ENCODE measurements at places on chromosomes 3 and 15. TPM values are rescaled to one million over a fixed set of nuclear protein-coding genes. Genes with fewer than 3 reads are reported as not detected.
A peak's percentile ranks its signal among the peaks of the same experiment; 100 is the strongest.

MUSTN1 gene
- 0.72 TPM for total RNA-seq

INSYN1 gene
- total RNA-seq, result 2.5 TPM

SPINK8 gene
- total RNA-seq, result not detected

DNA sequence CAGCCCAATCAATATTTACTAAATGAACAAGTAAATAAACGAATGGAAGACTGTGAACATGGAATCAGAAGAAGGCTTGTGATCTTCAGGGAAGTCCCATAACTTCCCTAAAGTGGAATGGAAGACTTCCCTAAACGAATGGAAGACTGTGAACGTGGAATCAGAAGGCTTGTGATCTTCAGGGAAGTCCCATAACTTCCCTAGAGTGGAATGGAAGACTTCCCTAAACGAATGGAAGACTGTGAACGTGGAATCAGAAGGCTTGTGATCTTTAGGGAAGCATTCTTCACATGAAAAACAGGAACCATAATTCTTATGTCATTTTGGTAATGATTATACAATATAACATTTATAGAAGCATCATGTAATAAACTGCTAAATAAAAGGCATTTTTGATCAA, 38.8 kb downstream of the EOGT start:
- DNase-seq, result no peak

DNA sequence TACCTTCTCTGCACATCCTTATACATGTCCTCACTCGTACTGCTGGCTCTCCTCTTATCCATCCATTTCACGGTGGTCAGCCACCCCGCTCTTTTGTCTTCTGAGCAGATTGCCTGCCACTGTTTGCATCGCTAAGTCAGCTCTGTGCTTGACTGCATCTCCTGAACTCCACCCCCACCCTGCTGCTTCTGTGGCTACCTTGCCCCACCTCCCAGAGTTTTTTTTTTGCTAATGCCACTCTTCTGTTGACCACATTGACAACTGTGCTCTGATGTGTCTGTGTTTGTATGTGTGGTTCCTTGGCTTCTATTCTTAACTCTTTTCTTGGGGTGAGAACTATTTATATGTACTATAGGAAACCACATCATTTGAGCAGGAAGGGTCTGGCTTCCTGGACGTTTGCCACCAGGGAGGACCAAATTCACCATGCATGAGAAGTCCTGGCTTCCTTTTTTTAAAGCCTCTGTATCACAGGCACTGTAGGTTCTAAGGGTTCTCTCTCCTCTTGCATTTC, 12.8 kb upstream of the MTMR10 start:
- DNase-seq, result peak; percentile 56

- DNase-seq, result no peak
Observed at GRCh38 chr3:10502185-10502880, 3.1 kb downstream of the ATP2B2 start.

DNA sequence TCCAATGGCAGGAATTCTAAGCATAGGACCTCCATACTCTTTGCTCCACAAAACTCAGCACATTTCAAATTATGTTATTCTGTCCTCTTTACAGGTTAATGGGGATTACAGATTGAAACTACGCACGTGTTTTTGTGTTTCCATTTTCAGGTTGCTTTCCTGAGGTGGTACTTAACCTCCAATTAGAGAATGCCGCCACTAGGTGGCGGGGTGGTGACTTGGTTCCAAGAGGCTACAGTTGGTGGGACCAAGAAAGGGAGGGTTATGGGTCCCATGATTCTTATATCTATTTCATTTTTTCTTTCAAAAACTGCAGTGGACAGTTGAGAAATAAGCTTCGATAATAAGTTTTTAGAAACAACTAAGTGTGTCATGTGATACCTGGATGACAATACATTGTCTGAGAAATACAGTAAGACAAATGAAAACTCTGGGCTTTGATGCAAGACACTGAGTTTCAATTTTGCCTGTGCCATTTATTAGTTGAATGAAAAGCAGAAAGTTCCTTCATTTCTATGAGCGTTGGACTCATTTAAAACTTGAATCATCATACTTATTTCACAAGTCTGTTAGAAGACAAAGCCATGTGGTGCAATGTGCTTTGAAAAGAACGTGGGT, 539.0 kb downstream of the FGF12 start:
- peak; percentile 66 for DNase-seq

GRCh38 chr3:49901366-49902339, 2.0 kb downstream of the MST1R start:
- no peak for DNase-seq

DNA sequence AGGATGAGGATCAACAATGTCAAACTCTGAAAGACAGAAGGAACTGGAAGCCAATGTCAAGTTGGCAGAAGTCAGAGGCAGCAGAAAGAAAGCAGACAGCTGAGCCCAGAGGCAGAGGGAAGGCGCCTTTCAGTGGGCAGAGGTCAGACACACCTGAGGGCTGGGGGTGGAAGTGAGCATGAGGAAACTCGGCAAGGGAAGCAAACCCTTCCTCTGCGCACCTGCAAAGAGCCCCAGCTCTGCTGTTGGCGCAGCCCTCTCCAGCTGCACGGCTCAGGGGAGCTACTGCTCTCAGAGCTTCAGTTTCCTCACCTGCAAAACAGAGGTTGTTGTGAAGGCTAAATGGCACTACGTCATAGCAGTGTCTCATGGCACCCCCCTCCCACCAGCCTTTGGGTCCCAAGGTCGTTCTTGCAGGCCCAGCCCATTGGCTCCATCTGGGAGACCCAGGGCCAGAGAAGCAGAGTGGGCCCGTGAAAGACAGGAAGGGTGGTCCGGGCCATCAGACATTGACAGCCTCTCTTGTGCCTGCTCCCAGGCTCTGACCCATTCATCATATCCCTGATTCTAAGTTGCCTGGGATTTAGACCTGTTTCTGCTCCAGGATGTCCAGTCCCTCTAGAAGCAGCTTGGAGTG, 53.3 kb upstream of the SLC6A11 start:
- DNase-seq, result no peak

DNA sequence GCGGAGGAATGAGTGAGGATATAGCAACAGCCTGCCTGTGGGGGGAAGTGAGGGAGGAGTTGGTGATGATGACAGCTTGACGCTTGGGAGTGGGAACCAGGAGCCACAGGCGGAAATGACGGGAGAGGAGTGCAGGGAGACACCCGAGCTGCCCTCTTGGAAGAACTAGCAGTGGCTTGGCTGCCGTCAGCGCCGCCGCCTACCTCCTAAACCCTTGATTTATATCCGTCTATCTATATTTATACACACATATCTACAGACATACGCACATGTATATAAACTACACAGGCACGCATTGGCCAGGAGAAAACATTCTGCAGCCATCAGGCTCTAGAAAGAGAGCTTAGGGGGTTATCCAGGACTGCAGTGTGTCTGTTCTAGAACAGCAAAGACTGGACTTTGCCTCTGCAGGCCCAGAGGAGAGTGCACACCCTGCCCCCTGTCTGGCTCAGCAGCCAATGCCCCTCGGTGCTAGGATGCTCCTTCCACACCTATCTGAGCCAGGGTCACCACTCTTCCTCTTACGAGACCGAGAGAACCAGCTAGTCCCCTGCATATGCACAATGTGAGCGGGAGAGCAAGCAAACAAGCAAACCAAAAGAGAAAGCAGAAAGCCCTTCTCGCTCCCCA, 45.3 kb upstream of the MAGEF1 start:
- peak; percentile 69 for DNase-seq

- no peak for DNase-seq
Observed at GRCh38 chr3:5274091-5274490, 86.6 kb downstream of the EDEM1 start.

GRCh38 chr3:151016478-151016795, 43.9 kb upstream of the CLRN1 start:
- no peak for DNase-seq

DNA sequence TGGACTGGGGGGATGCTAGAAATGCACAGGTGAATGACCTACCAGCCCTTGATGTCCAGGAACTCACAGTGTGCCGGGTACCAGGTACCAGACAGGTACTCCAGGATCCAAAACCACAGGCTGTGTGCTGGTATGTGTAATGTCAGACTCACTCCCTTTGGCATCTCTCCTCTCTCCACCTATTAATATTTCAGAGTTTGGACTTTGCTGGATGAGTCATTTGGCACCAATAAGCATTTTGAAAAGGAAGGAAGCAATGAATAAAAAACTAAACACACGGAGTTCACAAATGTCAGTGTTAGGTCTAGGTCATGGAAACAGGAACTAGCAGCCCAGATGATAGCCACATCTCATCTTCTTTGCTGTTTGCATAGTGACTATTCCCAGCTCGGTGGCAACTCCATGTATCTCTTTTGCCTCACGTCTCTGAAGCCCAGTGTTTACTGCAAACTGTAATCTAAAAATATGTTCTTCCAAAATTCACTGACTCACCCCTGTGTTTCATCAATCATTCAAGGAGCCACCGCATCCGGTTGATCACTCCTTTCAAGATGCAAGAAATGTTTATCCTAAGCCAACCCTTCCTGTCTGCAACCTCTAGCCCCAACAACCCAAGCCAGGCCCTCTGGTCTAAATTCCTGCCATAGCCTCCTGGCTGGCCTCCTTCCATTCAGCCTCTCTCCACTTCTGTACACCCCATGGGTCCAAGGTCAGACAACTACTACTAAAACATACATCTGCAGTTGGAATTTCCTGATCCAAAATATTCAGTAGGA, 8.4 kb downstream of the ITGB5 start:
- no peak for DNase-seq

- DNase-seq, result no peak
Observed at GRCh38 chr3:182524711-182525401, 268.4 kb upstream of the ATP11B start.

DNA sequence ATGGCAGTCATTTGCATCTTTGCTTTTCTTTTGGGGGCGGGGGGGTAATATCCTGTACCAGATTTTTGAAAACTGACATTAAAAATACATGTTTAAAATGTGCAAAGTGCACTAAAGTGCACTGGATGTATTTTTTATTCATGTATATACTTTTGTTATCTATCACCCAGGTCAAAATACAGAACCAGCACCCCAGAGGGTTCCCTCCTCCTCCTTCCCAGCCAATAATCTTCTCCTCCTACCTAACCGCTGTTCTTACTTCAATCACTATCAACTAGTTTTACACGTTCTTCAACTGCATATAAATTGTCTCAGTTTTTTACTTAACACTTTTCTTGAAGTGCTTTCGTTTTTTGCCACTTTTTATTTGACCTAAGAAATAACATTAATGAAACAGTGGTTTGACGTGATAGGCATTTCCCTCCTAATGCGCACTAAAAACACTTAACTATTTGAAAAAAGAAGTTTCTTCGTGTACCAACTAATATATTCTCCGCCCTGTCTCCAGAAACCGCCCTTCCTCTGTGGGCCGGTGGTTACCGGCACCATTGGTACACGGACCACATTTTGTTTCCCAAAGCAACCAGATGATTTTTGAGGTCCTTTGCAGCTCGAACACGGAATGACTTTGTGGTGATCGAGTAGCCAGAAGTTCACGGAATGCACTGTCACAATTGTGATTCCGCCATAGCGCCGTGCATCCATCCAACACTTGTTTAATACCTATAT, 836 bp upstream of the AKAP13 start:
- DNase-seq, result no peak

DNA sequence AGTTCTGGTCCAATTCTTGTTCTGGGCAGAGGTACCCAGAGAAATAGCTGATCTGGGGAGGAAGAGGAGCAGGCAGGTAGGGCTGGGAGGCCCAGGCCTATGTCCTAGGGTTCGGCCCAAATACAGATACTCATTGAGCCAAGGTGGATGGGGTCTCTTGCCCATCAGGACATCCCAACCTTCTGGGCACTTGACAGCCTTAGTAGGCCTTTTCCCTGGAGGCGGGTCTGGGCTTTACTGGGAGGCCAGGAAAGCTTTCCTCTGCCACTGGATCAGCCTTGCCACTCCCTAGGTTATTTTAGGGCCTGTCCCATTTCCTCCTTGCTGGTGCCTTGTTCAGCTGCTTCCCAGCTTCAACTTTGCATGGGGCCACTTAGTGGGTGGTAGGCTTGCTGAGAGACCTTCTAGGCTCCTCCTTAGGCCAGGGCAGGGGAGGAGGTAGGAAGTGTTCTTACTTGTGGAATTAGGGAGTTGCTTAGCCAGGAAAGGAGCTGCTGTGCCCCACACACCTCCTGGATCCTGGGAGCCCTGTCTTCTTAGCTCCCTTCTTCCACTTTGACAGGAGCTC, 9.7 kb downstream of the TEX264 start:
- DNase-seq, result no peak

DNA sequence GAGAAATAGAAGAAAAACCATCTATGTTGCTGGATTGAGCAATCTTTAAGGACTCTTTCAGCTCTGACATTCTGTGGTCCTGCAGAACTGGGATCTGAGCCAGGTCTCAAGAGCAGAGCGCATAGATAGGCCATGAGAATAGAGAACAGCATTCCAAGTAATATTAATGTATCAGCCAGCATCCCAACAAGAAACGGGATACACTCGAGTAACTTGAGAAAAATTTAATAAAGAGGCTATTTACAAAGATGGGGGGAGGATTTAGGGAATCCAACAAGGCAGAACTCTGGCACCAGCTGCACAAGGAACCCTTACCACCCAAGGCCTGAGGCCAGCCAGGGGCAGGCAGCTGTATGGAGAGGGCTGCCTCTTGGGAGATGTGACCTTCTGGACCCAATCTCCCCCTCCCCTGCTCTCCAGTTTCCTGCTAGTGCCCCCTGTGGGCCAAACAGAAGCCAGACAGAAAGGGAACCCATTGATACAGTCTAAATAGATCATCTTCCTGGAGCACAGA, 8.2 kb downstream of the TMOD2 start:
- DNase-seq, result peak; percentile 48

- DNase-seq, result no peak
Observed at GRCh38 chr3:87069971-87070370, 79.0 kb upstream of the VGLL3 start.
